Esophagus muscularis mucosa (tissue), 4 donors: ENCODE measurements at places on chromosomes 2 and 18. TPM values are rescaled to one million over a fixed set of nuclear protein-coding genes. Genes with fewer than 3 reads are reported as not detected.

KCNG2 gene
- total RNA-seq = not detected

TPO gene
- total RNA-seq = 18.4 TPM

HOXD13 gene
- not detected for total RNA-seq

RASGRP3 gene
- 4.7 TPM for total RNA-seq

ARHGEF33 gene
- 0.92 TPM for total RNA-seq

LRRC30 gene
- not detected for total RNA-seq

CNTNAP5 gene
- not detected for total RNA-seq

TCF23 gene
- total RNA-seq = not detected

SOX11 gene
- total RNA-seq = 0.97 TPM

SNTG2 gene
- total RNA-seq = 3.3 TPM

TMEM200C gene
- total RNA-seq = under 0.01 TPM

MROH2A gene
- total RNA-seq = not detected

ADAM17 gene
- 15.1 TPM for total RNA-seq

KDSR gene
- 42.4 TPM for total RNA-seq

GPATCH11 gene
- total RNA-seq = 10.8 TPM

ICOS gene
- not detected for total RNA-seq

ACVR1C gene
- not detected for total RNA-seq

KDM3A gene
- total RNA-seq = 37.3 TPM

STRN gene
- 20.5 TPM for total RNA-seq

CFAP53 gene
- total RNA-seq = not detected

FHOD3 gene
- total RNA-seq = 37.7 TPM
